ENCODE measurements at places on chromosomes 12 and 14. TPM values are rescaled to one million over a fixed set of nuclear protein-coding genes. Genes with fewer than 3 reads are reported as not detected.

- no peak for DNase-seq
Measured at GRCh38 chr12:43309959-43310358, 242.0 kb downstream of the ADAMTS20 start.

- DNase-seq = no peak
Measured at GRCh38 chr12:42394429-42394828, 68.5 kb downstream of the PPHLN1 start.

GRCh38 chr12:59737725-59738463 lies 142.1 kb downstream of the SLC16A7 start:
- no peak for DNase-seq

- no peak for DNase-seq
Measured at GRCh38 chr14:95483309-95484165, 32.9 kb downstream of the SYNE3 start.

DNA sequence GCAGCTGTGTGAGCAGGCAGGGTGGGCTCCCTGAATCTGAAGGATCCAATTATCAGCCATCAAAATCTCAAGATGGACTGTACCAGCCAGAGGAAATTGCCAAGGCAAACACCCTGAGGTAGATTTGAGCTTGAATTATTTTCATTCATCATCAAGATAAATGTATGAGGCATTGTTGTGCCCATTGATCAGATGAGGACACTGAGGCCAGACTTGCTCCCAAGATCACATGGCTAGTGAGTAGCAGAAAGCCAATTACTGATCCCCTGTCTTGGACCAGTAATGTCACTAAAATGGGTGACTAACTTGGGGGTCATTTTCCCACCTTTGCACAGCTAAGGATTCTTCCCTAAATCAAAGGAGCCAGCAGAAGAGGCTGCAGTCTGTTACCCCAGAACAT lies 20.9 kb upstream of the CMKLR1 start:
- DNase-seq = no peak

DNA sequence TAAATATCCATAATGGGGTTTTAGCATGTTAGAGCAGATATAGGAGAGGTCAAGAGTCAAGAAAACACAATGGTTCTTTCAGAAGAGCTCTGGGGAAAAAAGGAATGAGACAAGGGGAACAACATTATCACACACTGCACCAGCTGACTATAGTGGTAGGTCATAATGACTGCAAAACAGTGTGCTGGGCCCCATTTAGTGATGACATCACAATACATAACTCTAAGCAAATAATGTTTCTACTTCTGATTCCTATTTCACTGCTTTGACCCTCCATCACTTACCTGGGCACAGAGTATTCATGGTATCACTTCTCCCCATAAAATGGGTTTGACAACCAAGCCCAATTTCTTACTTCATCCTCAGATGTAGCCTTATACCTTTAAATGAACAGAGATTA lies 62.1 kb downstream of the GARIN6 start:
- no peak for DNase-seq

GRCh38 chr12:28507867-28508266 lies 317.6 kb downstream of the CCDC91 start:
- DNase-seq = no peak

DNA sequence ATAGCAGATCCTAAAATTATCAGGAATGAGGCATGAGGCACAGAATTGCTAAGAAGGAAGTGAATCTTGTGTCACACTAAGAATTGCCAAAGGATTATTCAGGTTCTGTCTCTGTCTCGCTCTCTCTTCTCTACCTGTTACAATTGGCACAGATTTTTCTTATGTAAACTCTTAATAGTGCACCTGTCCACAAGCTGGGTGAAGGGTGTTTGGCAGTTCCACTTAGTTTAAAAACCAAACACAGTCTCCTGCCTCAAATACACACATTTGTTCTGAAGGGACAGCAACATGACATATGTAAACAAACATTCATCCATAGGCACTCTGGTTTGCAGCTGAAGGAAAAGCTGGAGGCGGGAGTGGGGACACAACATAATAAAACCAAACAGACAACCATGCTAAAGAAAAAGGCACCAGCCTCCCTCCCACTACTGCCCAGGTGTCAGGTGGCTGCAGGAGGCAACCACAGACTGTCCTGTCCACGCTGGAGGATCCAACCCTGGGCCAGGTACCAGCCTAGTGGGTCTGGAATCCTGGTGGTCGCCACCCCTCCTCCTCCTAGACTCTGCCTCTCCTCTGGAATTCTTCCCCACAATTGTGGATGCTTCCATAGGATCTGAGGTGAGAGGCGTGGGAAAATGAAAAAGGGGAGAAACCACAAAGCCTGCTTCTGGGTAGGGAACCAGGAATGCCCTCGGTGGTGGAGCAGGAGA lies 81.2 kb downstream of the TMEM260 start:
- DNase-seq = no peak

DNA sequence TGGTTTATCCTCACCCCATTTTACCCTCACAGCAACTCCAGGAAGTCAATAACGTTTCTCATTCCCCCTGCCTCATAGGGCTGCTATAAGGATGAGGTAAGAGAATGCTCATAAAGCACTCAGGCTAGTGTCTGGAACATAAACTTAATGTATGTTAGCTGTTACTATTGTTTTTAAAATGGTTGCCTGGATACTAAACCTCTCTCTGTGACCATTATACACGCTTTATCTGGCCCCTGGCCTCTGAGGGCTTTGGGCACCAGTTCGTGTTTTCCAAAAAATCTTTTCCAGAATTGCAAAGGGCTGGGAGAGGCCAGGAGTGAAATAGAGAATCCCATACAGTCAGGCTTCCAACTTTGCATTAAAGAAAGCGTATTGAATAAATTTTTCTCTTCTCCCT lies 113.9 kb downstream of the KTN1 start:
- DNase-seq = no peak

GRCh38 chr14:79064214-79064613 lies 894.0 kb downstream of the NRXN3 start:
- no peak for DNase-seq

DNA sequence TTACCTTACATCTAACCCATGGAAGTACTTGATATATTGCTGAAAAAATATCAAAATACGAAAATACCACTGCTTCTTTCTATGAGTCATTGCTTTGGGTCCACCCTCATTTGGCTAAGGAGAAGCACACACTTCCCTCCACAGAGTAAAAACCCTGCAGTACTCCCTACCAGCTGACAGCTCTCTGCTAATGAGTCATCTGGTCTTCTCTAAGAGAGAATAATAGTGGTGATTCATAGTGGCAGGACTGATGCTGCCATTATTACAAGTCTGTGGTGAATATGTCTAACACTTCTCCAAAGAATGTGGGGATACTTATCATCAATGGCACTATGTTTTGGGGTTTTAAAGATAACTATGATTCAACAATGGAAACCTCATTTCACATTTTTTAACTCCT lies 90.7 kb downstream of the PPFIA2 start:
- no peak for DNase-seq

DNA sequence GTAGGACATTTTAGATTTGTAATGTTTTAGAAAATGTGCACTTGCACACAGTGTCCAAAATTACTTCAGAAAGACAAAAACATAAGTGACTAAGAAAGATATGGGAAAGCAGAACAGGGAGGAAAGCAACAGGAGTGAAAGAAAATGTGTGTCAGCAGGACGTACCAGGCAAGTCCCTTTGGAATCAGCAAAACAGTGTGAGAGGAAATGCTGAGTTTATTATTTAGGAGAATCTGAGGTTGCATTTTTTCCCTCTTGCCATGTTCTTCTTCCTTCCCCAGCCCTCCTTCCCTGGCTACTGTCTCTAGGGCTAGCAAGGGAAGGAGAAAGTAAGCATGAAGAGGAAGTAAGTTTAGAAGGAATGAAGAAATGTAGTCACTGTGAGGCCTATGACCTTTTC lies 67.7 kb upstream of the CD163 start:
- no peak for DNase-seq

GRCh38 chr14:60238955-60239354 lies 10.1 kb upstream of the PPM1A start:
- no peak for DNase-seq

DBX2 gene
- not detected for total RNA-seq

GON7 gene
- 17.8 TPM for total RNA-seq

RAN gene
- total RNA-seq = 344 TPM

KRT5 gene
- total RNA-seq = 0.24 TPM

OSGEP gene
- 31.2 TPM for total RNA-seq

KLHL42 gene
- 18.1 TPM for total RNA-seq

TAS2R9 gene
- not detected for total RNA-seq

TSHR gene
- 0.22 TPM for total RNA-seq

TPPP2 gene
- total RNA-seq = 0.28 TPM

Measured in left colon (tissue), 2 donors.